ENCODE measurements at places on chromosomes 3 and 15.

- no peak for DNase-seq
Observed at GRCh38 chr15:99412626-99413025, 153.2 kb upstream of the MEF2A start.

DNA sequence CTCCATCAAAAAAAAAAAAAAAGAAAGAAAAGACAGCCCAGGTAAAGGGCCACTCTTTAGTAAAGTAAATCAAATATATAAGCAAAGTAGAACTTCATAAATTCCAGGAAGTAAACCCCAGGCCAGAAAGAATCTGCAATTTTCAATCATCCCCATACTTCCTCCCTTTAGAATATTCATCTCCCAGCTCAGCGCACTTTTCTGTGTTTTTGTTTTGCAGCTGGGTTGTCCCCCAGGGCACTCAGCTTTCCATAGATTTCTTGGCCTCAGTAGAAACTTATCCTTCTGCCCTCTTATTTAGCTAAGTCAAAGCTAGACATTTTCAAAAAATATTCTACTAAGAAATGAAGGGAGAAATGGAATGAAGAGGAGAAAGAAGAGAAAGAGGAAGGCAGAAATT lies 24.0 kb upstream of the SPRED1 start:
- no peak for DNase-seq

DNA sequence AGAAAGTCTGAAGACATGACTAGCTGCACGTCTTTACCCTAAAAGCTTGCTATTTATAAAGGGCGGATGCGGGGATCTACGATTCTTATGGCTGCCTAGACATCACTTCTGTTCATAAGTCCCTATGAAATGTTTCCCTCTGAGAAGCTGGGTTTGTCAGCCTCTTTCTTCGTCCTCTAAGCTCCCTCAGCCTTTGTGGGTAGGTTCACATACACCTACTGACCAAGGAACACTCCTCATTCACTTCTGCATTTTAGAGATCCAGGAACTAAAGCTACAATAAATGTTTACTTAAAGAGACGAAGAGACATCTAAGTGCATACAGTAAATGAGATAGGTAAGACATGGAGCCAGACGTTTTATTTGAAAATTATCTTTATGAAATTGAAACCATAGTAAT lies 16.7 kb upstream of the RAMAC start:
- no peak for DNase-seq

DNA sequence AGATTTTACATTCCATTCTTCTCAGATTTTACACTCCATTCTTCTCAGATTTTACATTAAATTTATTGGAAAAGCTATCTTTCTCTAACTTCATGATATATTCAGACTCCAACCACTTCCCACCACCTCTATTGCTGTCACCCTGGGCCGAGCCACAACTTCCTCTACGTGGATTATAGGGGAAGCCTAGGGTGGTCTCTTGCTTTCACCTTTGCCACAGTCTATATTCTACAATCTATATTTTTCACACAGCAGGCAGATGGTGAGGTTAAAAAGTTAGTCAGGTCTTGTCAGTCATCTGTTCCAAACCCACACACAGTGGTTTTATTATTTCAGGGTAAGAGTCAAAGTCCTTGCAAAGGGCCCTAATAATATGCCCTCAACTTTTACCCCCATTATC lies 370.8 kb upstream of the SUCLG2 start:
- DNase-seq, result no peak

- no peak for DNase-seq
Observed at GRCh38 chr3:83426300-83426699, 1532.5 kb upstream of the CADM2 start.

DNA sequence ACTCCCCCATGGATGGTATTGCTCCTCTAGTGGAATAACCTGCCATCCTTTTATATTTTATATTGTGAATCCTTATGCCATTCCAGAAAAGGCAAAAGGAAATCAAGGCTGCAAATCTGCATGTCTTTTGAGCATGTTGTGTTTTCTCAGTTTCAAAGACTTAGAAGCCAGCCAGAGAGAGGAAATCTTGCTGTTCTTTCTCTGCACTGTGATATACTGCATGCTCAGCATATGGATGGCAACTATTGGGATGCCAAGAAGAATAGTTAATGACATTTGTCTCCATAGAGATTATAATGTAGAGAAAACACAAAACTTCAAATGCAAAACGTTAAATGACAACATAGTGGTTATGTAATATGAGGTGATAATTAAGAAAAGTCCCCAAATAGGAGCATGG lies 106.0 kb upstream of the NUDT16 start:
- no peak for DNase-seq

DNA sequence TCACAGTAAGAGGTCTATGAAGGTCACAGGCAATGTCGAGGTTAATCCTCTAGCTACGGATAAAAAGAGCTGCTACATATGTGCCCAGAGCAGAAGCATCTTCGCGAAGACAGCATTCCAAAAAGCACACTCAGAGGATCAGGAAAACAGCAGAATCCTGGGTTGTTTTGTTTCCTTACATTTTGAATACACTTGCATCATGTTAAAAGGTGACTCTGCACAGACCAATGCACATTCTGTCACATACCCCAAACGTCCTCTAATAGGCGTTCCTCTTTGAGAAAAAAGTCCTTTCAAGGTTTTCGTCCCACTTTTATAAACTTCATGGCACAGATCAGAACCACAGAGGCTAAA lies 52.7 kb downstream of the VGLL4 start:
- DNase-seq, result no peak

GRCh38 chr3:162130582-162130981 lies 634.0 kb downstream of the OTOL1 start:
- DNase-seq, result no peak

DNA sequence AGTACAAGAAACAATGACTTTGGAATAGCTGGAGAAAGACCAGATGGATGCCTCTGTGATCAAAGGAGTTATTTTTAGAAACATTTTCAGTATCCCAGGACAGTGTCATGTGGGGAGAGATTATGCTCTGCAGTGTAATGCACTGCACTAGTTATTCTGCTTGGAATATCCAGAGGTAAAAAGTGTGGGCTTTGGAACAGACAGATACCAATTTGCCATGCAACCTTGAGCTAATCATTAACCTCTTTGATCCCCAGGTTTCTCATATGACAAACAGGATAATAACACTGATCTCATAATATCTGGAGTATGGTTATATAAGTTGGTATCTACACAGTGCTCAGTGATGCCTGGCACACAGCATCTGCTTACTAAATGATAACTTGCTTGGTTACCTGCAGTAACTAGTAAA lies 12.2 kb upstream of the SLC7A14 start:
- no peak for DNase-seq

- DNase-seq, result no peak
Observed at GRCh38 chr3:76615719-76616118, 424.2 kb upstream of the ROBO2 start.

DNA sequence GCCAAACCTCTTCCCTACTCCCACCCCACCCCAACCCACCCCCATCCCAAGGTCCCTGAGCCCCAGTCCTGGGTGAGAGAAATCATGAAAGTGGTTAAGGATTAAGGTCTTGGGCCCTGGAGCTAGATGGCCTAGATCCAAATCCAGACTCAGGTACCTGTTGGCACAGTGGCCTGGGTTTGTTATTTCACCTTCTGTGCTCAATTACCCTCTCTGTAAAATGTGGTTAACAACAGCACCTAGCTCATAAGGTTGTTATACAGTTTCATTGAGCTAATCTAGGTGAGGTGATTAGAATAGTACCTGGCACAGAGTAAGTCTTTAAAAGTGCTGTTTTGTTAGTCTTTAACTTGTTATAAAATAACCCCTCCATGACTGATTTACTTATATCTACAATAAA lies 6.4 kb upstream of the SNUPN start:
- no peak for DNase-seq

DNA sequence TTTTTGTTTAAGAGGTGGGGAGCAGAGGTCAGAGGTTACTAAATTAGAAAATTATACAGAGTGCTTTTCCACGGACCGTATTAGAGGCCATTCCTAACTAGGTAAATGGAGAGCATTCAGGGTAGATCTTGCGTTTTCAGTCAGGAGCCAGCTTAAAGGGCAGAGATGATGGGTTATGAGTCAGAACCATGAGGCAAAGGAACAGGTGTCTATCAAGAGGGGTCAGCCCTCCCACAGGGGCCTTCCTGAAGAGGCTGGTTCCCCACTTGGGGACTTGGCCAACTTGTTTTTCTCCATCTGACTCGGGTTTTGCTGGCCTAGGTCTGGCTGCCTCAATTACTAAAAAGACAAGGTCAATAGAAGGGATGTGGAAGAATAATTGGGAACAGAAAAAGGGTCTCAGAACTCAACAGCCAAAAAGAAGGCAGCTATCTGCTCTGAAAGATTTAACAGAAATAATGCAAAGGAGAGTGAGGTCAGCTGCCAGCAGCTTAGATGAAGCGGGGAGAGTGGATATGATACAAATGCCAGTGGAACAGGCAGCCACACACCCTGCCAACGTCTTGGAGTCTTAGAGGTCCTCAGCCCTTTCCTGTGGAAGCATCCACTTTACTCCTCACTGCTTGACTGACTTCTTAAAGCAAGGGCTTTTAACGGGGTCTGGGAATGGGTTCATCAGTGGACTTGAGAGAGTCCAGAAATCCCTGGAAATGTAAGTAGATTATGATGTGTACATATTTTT lies 17.6 kb downstream of the MTMR14 start:
- DNase-seq, result no peak

DNA sequence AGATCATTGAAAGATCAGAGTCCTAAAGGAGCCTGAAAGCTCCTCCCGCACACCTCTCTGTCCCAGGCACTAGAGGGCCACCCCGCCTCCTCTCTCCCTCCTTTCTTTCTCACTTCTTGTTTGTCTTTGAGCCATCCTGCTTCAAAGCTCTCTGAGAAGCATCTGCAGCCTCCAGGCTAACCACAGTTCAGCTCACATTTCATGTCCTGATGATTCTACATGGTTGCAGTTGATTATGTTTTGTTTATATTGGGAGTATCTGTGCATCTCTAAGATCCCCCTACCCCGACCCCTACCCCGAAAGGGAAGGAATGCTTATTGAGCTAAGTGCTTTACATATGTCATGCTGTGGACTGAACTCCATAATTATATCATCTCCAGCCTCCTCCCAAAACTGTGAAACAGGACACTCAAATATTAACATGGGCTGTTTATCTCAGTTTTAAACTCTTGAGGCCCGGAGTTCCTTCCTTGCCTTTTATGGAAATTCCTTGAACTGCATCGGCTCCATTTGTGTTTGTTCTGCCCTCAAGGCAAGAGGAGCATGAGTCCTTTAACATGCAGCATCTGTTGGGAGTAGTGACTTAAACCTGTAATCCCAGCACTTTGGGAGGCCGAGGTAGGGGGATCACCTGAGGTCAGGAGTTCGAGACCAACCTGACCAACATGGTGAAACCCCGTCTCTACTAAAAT lies 30.9 kb downstream of the MGLL start:
- peak; percentile 58 for DNase-seq

GRCh38 chr3:174243171-174243570 lies 616.0 kb upstream of the NAALADL2 start:
- no peak for DNase-seq

- no peak for DNase-seq
Observed at GRCh38 chr15:71434774-71435173, 319.5 kb downstream of the THSD4 start.

DNA sequence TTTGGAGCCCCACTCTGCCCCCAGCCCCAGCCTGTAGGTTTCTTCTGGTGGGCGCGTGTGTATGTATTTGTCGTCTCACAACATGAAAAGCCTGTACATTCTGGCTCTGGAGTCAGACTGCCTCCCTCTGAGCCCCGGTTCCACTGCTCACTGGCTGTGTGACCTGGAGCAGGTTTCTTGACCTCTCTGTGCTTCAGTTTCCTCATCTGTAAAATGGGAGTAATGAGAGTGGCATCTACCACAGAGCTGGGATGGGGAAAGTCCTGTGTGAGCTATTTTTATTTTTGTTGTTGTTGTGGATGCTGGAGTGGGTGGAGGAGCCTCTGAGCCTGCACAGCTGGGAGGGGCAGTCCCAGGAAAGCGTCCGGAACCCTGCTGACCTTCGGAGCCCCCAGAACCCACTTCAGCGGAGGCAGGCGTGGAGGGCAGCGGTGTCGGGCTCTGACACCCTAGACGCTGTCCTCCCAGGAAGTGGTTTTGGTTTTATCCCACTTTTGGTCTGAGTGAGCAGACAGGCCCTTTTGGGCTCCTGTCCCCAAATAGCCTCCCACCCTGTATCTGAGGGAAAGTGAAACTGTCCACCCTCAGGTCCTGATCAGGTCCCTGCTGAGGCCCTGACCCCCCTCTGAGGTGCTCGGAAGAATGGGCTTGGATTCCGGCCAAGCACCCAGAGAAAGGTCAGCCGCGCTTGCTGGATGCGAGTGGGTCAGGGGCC lies 103.5 kb downstream of the CHSY1 start:
- DNase-seq, result no peak

DNA sequence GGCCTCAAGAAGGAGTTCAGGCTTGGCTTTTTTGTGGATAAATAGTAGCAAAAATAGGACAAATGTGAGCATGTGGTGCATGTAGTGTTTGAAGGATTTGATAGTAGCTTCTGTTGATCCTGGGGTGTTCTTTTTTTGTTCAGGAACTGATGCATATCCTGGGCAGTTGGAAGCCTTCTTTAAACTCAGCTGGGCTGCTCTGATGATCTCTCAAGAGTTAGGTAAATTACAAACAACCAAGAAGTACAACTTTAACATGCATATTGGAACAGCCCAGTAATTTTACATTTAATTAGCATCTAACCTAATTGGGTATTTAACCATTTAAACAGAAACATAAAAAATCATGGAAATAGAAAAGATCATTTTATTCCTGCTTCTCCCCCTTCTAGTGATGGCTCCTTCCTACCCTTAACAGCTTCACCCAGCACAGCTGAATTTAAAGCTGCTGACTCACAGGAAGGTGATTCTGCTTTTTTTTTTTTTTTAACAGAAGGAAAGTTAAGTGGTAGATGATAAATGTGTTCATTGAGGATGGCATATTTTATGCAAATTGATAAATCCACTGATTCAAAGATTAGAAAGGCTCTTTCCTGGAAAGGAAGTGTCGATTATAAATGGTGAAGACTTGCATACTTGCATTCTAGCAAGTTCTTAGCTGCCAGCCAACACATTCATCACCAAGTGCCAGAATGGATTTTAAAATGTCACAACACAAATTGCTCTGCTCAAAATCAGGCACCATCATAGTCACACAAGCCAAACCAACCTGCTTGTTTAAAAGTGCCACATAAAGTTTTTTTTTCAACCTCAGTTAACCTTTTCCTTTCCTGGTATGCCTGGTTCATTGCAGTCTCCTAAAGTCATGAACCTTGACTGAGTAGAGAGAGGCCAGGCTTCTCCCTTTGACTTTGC lies 20.0 kb downstream of the SLC35G2 start:
- DNase-seq, result peak; percentile 53

- peak; percentile 32 for DNase-seq
Observed at GRCh38 chr3:32780735-32781210, 37.0 kb upstream of the TRIM71 start.

DNA sequence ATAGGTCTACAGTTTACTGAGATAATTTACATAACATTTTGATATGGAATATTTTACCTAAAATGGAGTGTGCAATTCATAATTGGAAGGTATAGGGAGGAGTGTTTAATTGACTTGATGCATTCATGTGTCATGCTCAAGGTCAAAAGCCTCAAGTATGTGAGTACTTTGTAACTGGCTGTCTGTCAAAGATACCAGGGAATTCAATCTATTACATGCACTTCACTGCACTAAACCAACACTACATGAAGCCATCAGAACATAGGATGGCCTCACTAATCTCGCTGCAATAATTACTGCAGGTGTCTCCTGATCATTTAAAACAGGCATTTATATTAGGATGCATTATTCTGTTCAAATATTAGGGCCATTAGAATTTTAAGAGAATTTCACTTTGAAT lies 367.2 kb downstream of the CNTN4 start:
- DNase-seq, result no peak

Measured in hematopoietic multipotent progenitor cell treated with erythropoietin and hydrocortisone succinate and interleukin-3 and kit ligand, for 8 days (in vitro differentiated cells).